ENCODE measurements at places on chromosomes 5 and 9.

GRCh38 chr5:143646961-143647360, 165.0 kb upstream of the HMHB1 start:
- no peak for DNase-seq

DNA sequence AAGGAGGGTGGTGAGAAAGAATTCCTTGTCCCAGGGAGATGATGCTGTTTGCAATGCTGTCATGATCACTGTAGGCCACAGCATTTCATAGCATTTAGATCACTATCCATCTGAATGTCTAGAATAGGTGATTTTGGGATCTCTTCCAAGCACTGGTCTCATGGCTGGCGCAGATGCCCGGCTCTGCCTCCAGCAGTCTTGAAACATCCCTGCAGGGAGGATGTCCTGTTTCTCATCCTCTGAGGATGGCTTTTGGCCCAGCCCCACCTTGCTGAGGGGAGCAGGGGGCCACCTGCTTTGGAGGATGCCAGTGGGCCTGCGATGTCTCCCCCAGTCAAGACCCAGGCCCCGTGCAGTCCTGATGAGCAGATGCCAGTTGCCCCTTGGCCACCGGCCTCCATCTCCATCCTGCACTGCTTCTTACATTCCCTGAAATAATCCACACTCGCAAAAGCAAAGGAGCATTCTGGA, 63.5 kb upstream of the GARNL3 start:
- no peak for DNase-seq

DNA sequence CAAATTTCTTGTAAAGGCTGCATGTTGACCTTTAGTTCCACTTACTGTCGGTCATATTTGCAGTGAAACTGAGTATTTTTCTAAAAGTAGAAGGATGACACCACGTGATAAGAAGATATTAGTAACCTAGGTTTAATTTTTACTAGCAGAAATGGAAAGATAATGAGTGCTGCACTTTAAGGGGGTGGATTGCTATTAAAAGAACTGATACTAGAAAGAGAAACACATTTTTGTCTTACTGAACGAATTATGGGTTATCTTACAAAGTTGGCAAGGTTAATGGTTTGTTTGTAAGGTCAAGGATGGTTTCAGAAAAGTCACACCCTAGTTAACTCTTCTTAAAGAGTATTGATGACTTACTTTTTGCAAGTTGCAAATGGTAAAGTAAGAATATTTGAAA, 2.4 kb downstream of the MACIR start:
- DNase-seq = no peak

DNA sequence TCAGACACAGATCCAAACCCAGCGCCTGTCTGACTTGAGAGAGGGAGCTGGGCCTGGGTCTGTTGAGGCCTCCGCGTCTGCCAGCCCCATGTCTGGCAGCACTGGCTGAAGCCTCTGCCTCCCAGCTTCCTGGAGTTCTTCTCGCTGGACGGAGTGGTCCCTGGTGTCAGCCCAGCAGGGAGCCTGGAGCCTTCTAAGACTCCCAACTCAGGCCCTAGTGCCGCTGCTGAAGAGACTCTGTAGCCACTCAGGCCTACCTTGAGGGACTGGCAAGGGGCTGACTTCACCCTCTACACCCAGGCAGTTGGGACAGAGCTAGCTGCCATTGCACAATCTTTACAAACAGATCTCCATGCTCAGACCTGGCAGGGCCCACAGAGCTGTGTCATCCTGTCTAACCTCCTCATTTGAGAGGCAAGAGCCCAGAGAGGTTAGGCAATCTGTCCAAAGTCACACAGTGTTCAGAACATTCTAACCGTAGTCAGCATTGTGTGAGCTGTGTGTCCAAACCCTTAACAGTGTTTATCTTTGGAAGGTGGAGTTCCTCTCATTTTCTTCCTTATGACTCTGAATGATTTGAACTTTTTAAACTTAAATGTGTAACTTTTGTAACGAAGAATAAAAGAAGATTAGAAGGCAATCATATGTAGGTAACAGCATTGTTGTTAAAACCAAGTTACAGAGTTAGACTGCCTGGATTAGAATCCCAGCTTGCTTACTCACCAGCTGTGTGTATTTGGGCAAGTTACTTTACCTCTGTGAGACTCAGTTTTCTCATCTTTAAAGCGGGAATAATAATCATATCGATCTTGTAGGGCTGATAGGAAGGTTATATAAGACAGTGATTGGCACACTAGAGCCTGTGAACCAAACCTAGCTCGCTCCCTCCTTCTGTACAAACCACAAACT, 4.6 kb upstream of the DUSP1 start:
- DNase-seq = no peak

DNA sequence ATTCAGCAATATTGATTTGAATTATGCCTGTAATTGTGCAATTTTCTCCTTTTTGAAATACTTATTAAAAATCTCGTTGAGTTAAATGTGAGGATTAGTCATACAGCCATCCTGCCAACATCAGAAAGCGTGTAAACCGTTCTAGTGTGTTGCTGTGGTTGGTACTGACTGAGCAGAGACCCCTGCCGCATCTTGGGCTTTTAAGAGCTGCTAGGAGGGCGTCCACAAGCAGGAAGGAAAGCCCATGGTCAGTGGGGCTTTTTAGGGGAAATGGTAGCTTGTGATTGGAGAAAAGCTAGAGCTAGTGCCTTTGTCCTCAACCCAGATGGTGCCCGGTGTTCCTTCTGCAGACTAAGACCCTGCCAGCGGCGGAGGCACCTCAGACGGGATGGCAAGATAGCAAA, 1.3 kb downstream of the SDHA start:
- no peak for DNase-seq

DNA sequence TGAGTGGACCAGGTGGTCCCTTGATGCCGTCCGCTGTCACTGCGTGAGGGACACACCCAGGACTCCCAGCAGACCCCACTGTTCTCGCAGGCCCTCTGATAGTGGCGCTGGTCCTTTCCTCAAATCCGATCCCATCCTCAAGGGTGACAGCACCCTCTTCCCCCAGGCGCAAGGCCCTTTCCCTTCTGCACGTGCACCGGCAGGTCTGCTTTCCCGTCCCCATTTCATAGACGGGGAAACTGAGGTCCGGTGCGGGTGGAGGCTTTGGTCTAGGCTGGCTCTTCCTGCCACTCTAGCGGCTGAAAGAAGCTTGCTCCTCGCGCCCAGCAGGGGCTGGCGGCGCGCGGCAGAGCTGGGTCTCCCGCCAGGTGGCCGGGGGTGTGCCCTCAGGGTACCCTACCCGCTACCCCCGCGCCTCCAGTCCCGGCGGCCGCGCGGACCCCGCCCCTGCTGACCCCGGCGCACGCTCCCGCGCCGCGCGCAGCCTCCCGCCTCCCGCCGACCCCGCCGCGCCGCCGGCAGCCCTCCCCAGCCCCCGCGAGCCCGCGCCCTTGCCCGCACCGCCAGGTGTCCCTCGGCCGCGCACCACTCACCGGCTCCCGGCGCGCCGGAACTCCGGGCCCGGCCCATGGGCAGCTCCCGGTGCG, 453 bp downstream of the RASGEF1C start:
- no peak for DNase-seq

GRCh38 chr5:90628492-90628891, 69.9 kb downstream of the ADGRV1 start:
- DNase-seq = no peak

DNA sequence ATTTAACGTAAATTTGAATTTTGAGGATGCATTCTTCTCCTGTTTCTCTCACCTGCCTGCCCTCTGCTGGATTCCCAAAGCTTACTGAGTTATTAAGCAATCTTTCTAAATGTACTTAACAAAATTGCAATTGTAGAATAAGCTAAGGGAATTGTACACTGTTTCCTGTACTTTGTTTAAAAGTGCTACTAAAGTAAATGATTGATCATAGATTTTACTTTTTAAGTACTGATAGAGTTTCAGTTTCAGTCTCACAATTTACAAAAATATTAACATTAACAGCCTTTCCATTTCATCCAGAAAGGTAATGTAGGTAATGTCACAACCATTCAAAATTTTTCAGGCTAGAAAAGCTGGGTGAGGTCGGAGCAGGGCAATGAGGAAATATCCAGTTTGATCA, 4.8 kb upstream of the RANBP17 start:
- DNase-seq = no peak

DNA sequence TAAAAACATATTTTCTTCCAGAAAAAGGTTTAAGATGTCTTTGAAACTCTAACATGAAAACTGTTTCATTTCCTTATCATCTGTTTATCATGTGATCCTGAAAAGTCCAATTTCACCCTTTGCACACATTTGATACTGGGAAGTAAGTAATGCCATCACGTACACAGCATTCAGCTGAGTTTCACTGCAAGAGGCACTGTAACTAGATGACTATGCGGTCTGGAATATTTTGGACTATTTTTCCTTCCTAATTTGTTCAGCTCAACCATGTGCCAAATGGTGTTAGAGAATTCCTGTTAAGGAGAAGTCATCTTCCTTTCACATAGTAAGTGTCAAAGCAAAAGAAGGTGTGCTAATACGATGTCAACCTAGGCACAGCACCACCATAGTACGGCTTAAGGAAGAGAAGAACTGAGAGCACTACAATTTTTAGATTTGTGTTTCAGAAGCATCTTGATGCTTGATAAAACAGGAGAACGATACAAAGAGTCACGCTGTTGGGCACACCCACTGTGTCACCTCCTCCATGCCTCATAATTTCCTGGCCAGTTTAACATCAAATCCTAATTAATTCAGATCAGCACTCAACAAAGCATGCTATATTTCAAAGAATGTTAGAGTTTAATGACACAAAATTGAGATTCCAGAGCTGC, 77.5 kb downstream of the GNAQ start:
- DNase-seq = no peak

DNA sequence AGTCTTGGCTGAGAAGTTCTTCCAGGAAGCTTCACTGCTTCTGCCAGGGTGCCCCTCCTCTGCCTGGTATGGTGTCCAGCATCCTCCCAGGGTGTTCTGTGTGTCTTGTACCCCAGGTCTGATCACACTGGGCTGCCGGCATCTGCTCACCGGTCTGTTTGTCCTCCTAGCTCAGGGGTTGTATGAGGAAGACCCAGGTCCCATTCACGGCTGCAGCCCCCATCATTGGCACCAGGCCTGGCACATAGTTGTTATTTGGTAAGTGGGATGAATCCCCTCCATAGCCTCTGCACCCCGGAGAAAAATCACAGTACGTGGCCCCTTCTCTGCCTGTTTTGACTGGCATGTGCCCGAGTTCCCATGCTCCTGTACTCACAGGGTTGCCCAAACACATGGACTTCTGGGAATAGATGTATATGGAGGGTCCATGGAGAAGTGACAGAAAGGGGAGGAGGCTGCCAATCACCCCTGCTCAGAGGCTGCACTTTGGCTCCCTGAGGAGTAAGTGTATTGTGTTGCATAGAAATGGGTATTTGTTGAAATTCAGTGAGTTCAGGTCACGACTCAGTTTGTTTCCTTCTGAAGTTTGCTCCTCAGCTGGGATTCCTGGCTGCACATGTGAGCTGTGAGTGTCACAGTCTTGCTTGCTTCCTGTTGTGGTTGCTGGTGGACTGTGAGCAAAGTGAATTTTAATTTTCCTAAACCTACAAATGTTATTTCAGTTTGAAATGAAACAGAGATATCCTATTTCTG, 96.2 kb downstream of the HSPA4 start:
- no peak for DNase-seq

GRCh38 chr5:134046801-134047686, 42.3 kb upstream of the VDAC1 start:
- DNase-seq = no peak

- DNase-seq = no peak
These were observed 647.8 kb downstream of the CDH9 start for GRCh38 chr5:26390608-26391007.

DNA sequence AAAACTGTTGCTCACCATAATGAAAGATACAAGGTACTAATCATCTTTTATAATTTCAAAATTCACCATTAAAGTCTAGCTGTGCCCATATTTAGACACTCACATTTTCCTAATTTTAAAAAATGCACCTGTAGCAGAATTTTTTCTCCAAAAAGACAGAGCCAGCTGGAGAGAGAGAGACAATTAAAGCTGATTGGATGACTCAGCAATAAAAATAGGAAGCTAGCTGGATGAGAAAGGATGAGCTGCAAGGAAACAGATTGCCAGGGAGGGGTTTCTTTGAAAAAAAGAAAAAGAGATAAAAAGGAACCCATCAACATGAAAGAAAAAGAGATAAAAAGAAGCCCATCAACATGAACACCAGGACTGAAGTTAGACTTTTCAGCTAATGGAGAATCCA, 73.8 kb downstream of the HCN1 start:
- no peak for DNase-seq

- DNase-seq = no peak
These were observed 28.5 kb downstream of the AOPEP start for GRCh38 chr9:94754976-94755475.

GRCh38 chr5:66413931-66414330, 182.3 kb upstream of the MAST4 start:
- no peak for DNase-seq

DNA sequence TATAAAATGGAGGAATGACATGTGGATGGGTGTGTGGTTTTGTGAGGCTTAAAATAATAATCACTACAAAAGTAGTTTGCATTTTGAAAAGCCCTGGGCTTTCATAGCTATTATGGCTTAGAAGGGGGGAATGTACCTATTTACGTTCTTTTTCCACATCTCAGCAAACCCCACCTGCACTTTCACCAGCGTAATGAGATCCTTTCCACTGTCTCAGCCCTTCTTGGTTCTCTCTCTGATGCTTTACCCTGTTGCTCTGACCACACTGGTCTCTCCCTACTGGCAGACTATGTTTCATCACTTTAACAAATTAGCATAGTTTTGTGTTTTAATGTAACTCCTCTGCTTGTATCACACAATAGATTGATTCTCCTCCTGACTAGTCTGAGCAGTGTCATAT, 234.6 kb downstream of the DMRT2 start:
- no peak for DNase-seq

- no peak for DNase-seq
These were observed 12.0 kb downstream of the GLRX start for GRCh38 chr5:95810305-95811125.

DNA sequence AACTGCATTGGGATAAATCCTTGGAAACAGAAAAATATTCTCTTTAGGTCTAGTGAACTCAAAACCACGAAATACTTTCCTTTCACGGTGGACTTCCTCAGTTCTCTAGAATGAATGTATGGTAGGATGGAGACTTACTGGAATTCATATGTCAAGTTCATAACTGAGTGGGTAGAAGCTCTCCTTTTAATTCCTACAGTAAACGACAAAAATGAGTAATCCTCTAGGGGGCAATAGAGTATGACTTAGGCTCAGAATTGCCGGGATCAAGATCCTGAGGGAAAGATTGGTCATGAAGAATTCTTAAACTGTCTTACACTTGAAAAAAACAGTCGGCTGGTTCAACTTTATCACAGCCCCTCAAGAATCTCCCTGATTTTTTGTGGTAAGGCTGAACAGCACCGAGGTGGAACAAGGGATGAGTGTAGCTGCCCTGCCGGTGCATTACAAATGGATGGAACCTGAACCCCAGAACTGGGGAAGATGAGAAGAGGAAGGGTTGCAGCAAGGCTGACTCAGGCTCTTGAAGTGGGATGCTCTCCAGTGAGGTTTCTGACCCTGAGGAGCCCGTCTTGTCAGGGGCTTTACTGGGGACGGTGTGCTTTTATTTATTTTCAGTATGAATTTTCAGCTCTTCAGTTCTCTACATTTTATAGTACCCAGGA, 14.0 kb upstream of the LOX start:
- no peak for DNase-seq

- no peak for DNase-seq
These were observed 174.4 kb downstream of the MUSK start for GRCh38 chr9:110842986-110843385.

Measured in putamen (tissue), 1 donor.